ENCODE measurements at places on chromosomes 16 and 17.
A peak's percentile ranks its signal among the peaks of the same experiment; 100 is the strongest.

- DNase-seq = peak; percentile 53
Measured at GRCh38 chr17:28807925-28808634, 34.5 kb downstream of the FAM222B start.

DNA sequence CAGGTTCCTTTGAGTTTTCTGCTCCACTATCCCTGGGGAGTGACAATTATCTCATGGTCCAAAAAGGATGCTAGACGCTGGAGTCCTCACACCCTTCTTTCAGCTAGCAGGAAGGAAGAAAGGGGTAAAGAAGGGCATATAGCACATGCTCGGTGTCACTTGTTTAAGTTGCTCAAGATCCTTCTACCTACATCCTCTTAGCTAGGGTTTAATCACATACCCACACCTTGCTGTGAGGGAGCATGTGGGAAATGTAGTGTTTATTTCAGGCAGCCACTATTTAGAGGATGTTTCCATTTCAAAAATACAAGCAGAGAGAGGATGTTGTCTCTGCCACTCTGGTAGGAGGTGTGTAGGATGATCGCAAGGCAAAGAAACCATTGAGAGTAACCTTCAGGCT lies 4.5 kb downstream of the PRKCB start:
- no peak for DNase-seq

- DNase-seq = no peak
Measured at GRCh38 chr17:37744633-37744927, 279 bp downstream of the HNF1B start.

DNA sequence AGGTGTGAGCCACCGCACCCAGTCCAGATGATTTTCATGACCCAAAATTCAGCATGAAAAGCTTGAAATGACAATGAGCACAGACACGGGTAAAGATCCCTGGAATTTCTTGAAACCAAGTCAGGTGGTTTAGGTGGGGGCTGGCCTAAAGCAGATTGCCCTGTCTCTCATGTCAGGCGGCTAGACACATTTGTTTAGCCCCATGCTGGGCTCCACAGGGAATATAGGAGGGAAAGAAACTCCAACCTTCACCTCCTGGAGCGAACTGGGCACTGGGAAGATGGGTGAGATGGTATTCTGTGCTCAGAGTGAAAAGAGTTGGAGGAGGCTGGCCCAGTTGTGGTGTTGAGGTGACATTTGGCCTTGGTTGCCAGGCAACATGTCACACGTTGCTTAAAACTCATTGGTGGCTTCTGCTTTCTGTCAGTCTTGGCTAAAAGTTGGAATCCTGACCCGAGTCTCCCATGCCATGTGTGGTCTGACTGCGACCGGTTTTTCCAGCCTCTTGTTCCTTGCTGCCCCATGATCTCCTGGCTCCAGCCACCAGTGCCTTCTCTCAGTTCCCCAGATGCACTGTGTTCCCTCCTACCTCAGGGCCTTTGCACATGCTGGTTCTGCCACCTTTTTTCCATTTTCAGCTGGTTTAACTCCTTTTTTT lies 113.7 kb downstream of the ABCC6 start:
- DNase-seq = no peak

GRCh38 chr16:23104032-23104955 lies 45.0 kb downstream of the USP31 start:
- no peak for DNase-seq

DNA sequence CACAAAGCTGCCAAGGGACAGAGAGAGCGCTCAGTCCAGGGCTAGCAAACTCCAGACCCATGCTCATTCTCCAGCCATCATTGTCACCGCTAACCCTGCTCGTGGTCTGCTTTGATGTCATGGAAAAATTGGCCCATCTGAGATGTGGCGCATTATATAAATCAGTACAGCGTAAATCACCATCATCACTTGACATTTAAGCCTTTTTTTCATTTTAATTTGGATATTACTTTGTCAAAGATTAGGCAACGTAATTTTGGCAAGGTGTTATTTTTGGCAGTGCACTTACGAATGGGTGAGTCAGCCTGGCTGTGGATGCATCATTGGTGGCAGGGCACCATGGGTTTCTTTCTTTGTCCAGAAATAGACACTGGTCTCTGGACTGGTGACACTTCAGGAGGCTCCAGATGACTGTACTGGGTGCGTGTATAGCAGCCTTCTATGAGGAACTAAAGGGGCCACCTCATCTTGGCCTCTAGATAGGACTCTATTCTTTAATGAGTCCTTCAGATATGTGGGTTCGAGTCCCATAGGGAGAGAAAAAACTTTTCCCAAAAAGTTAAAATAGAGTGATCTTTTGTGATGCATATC lies 166.3 kb downstream of the MSI2 start:
- DNase-seq = no peak

- DNase-seq = no peak
Measured at GRCh38 chr17:57356153-57356718, 99.9 kb downstream of the MSI2 start.

DNA sequence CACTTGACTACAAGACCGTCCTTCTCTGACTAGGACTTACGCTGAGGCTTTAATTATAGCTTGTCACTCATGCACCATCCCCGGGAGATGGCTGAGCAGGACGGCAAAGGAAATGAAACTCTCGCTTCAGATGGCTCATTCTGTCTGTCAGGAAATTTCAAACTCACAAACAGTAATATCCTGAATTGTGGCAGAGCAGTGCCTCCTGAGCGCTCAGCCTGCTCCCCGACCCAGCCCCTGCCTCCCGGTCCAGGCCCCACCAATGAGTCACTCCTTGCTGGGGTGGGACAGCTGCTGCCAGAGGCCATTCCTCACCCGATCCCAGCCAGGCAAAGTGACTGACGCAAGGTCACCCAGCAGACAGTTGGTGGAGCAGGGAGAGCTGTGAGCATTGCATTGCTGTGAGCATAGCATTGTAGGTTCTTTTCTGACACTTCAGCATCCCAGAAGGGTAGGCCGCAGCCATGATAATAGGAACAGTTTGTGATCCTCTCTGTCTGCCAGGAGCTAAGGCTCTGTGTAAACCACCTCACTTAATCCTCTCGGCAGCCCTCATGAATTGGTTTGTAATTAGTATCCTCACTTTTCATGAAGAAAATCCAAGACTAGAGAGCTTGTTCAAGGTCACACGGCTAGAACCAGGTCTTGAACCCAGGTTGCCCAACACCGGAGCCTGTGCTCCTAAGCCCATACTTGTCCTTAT lies 20.9 kb downstream of the CCDC182 start:
- no peak for DNase-seq

DNA sequence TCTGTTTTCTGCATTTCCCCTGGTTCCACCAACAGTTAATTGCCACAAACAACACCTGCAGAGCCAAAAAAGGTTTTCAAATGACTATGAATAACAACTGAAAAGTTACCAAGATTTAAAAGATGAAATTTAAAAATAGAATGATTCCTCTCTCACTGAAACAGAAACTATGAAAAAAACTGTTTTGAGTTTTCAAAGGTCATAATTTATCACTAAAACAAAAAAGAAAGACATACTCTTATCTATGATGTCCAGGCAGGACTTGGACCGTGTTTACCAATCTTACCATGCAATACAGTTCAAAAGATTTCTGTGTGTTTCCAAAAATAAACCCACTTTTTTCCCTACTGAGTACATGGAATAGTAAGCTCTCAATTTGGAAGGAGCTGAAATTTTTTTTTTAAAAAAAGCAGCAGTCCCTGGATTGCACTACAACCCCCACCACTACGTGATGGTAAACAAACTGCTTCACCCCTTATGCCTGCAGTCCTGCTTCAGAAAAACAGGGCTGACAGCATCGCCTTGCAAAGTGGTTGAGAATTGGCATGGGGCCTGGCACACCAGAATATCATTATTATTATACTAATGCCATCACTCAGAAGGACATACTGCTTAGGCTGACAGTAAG lies 8.5 kb downstream of the TXNDC11 start:
- no peak for DNase-seq

Measured in NCI-H1048 (cell line).